ENCODE measurements at places on chromosomes 5 and 9.
A peak's percentile ranks its signal among the peaks of the same experiment; 100 is the strongest.

DNA sequence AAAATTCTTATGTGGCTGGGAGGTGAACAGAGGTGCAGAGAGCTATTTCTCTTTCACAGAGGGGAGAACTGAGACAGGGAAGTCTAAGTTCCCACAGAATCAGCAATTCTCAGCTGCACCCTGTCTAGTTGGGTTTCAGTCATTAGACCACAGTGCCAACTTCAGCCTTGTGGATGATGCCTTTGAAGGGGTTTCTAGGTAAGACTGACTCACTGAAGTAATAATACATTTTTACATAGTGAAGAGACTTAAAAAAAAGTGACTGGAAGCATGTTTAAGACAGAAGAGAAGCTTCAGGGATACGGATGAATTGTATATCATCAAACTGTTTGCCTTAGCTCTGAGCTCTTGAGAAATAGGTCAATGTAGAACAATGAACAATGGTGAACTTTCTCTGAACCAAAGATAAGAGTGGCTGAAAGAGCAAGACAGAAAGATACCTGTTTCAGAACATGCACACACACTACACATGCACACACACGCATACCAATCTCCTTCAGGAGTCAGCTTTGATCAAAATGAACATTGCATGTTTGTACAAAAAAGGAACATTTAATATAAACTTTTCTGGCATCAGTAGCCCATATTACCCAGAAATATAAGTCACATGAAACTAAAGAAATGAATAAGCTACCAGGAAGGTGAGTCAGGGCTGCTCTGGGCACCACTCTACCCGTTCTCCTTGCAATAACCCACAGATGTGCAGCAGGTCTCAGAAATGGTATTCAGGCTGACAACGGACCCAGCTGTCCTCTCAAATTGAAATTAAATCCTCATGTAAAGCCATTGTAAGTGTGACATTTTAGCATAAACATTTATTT is 12.6 kb upstream of the FYB1 start:
- peak; percentile 66 for DNase-seq

DNA sequence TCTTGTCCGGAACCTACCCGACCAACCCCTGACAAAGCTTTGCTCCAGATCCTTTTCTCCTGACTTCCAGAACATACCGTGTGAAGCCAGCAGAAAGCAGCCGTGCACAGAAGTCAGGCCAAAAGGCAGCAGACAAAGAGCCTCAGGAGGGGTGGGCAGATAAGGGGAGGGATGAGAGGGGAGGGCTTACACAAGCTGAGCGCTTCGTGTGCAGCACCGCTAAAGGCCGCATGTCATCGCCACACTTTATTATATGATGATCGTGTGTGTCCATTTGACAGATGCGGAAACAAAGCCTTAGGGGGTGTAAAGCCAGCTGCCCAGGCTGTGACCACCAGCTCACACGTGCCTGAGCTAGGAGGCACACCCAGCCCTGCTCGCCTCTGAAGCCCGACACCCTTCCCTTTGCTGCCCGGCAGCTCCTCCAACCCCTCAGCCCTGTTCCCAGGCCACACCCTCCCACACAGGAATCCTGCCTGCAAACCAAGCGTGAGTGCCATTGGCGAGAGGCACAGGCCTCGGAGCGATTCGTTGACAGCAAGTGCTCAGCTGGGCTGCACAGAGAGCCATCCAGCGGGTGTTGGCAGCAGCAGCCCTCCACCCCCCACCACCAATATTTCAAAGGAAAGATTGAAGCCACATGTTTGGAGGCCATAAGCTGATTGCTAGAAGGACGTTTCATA is 170.5 kb upstream of the SMIM23 start:
- DNase-seq = no peak

DNA sequence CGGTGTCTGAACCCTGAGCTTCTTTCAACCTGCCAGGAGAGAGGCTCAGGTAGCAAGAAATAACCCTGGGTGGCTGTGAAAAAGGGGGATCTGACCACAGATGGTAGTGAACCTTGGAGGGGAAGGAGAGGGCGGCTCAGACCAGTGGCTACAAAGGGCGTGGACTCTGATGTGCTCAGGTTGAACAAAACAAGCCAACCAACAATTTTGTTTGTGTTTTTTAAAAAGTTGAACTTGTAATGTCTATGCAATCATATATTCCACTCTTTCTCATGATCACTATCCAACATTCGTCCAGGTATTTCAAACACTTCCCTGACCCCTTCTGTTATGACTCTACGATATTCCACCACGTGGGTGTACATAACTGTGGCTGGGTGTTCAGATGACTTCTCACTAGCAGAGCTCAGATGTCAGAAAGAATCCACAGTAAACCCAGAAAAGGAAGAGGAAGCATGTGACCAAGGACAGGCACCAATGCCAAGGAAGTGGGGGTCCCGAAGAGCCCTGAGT is 20.0 kb downstream of the PTPN3 start:
- no peak for DNase-seq

- DNase-seq = no peak
These were observed 6.5 kb upstream of the ARHGAP26 start for GRCh38 chr5:142763701-142764100.

DNA sequence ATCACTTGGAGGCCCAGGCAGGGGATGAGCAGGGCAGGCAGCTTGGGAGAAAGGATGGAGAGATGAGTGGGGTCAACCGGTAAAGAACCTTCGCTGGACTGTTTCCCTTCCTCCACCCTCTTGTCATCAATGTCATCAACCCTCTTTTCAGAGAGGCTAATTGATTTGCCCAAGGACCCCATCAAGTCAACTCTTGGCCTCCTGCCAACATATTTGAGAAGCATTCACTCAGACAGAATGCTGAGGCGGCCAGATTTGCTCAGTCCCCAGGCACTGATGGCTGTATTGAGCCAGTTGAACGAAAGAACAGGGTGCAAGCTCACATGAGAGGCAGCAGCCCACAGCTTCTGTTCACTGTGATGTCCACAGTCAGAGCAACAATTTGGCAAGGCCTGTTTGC is 193.5 kb downstream of the RFK start:
- no peak for DNase-seq

- DNase-seq = no peak
These were observed at the start of gene EDIL3 for GRCh38 chr5:84384604-84385575. TSS of gene EDIL3 (minus strand) at chr5:84384880. CDS start at chr5:84384374, 506 bp downstream.

- DNase-seq = no peak
These were observed 39.3 kb downstream of the CRB2 start for GRCh38 chr9:123395276-123395688.

DNA sequence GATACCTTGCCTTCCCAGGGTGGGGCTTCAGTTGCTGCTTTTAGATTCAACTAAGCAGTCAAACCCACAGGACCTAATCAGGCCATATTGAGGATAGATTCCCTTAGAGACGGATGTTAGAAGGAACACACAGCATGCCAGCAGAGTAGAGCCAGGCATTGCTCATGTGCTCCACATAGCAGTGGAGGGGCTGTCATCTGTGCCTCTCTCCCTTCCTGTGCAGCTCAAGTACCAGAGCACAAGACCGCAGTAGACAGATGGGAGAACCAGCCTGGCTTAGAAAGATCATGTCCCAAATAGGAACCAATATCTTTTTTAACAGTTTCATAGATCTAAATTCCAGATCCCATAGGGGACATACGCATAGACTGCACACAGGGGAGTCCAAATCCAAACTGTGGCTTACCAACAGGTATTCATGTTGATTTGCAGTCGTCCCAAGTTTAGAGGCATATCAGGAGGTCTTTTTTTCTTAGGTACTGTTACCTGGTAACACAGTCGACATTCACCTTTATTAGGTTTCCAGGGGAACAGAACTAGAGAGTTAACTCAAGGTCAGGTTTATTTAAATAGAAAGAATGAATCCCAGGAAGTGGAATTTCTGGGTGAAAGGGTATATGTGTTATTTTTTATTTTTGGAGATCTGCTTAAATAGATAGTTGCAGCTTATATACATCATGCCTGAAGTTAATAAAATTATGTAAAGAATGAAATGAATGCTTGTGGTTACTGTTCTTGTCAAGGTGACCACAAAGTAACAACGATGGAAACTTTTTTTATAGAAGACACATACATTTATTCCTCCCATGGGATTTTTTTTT is 43.5 kb upstream of the PCAT7 start:
- DNase-seq = no peak

DNA sequence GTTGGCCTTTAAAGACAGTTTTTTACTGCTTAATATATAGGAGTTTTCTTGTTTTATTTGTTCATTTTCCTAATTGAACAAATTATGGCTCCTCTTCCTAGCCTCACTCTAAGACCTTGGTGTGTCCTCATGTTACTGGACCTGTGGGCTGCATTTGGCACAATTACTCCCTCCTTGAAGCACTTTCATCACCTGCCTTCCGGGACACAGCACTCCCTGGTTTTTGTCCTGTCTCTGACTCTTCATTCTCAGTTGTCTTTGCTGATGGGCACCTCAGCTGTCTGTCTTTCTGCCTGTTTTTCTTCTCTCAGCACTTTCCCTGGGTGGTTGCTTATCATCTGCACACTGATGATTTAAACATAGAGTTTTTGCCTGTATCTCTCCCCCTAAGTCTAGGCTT is 13.6 kb downstream of the GTF3C4 start:
- DNase-seq = no peak

- DNase-seq = no peak
These were observed 1077.4 kb upstream of the ARRDC3 start for GRCh38 chr5:92460505-92460904.

- DNase-seq = peak; percentile 36
These were observed 42.1 kb upstream of the MAST4 start for GRCh38 chr5:66553916-66554575.

DNA sequence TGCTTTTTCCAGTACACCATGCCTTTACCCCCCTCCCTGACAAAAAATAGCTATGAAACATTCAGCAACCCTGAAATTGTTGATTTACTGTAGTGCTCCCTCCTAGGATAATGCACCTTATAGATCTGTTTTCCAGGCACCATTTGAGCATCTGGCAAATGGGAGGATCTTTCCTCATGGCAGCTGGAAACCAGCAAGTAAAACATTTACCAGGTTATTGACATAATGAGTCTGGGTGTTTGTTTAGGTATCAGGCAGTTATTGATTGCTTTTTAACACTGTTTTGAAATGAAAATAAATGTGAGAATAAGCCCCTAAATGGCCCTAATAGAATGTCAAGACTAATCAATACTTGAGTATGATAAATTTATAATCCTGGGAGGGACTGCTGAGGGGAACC is 57.3 kb upstream of the KLF4 start:
- no peak for DNase-seq

DNA sequence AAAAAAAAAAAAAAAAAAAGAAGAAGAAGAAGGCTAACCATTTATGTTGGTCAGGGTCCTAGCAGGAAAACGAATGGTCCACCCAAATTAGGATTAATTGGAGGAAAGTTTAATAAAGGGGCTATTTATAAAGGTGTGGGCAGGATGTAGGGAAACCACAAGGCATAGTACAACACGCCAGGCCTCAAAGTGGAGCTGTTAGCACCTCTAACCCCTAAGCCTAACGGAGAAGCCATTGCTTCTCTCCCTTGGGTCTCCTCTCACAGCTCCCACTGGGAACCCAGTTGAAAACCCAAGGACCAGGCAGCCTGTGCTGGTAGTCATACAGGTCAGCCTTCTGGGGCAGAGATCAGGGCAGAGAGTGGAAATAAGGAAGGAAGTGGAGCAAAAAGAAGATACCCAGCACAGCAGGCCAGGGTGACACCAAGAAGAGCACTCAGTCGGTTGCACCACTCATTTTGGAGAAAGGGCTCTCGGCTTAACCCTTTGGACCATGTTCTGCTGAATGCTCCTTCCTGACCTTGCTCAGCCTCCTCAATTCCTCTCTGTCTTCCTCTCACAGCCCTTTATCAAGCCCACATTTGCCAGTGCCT is 8.8 kb upstream of the GLIPR2 start:
- no peak for DNase-seq

DNA sequence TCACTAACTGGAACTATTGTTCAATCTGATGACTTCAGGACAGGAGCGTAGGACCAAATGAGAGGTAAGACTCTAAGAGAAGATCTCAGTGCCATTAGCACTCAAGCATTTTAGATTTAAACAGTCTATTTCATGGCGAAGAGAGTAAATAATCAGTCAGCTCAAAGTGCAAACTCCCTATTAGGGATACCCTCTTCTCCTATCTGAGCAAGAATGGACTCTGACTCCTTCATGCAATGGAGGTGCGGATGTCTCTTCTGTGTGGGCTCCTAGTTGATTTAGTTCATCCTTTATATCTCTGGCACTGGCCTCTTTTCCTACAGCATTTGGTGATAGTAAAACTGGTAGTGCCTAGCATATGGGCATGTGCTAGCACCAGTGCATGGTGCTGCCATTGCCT is 144.6 kb downstream of the SMC2 start:
- DNase-seq = no peak

DNA sequence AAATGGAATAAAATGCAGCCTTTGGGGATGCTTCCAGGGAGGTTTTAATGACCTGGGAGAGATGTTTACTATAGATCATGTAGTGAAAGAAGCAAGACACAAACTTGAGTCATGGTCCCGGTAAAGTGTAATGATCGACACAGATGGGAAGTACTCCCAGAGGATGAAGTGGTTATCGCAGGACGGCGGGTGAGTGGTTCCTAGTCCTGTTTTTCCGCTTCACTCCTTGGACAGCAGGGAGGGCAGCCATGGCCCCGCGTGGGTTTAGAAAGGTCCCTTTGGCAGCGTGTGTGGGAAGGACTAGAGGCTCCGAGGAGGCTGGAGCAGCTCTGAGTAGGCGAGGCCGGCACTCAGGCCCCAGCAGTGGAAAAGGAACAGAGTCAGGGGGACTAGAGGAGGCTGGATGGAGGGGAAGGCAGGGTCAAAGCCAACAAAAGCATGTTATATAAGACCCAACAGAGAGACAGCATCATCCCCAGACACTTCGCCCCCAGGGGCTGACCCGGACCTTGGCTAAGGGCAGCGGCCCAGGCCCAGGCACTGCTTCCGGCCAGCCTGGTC is 49.2 kb upstream of the STXBP1 start:
- no peak for DNase-seq

- DNase-seq = peak; percentile 51
These were observed 283.3 kb downstream of the TMEM167A start for GRCh38 chr5:82793808-82794419.

GRCh38 chr5:141878186-141878710 is at the start of gene PCDH1:
TSS of gene PCDH1 (minus strand) at chr5:141878410. CDS start at chr5:141878262, 148 bp downstream.
- DNase-seq = no peak

DNA sequence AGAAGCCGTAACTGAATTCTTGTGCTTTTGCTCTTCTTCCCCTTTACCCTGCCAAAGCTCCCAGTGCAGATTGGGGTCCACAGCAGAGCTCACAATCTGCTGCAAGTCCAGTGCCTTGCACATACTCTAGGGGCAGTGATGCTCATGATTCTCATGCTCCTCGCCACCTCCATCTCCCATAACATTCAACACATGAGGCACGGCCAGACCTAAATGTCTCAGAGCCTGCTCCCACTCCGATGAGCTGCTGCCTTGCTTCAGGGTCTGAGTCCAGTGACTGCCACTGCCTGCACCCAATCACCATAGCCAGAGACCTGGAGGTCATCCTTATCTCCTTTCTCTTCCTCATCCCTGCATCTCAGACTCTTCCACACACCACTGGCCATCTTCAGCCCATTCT is 10.5 kb downstream of the CSF1R start:
- peak; percentile 6 for DNase-seq

DNA sequence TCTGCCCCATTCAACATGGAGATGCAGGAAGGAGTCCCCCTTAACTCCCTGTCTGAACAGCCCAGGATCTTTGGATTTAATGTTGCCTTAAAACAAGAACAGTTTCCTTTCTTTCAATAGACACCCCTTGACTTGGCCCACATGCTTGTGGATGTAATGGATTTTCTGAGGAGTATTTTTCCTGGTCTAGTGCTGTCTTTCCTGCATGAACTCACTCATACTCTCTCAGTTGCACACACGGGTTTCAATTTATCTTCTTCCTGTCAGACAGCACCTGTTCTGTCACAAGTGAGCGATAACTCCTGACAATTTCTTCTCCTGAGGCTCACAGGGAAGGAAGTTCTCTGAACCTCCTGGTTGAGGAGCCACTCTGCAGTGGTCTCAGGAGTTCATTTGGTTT is 85.1 kb downstream of the ACER2 start:
- no peak for DNase-seq

- no peak for DNase-seq
These were observed 30.4 kb downstream of the RNF145 start for GRCh38 chr5:159178978-159179377.
